GM04503 (cell line): ENCODE measurements at places on chromosomes 3 and 15.

GRCh38 chr3:51921081-51921578 lies 18.0 kb upstream of the IQCF1 start:
- DNase-seq, result no peak

- no peak for DNase-seq
These were observed 567.9 kb upstream of the GBE1 start for GRCh38 chr3:82329300-82329699.

DNA sequence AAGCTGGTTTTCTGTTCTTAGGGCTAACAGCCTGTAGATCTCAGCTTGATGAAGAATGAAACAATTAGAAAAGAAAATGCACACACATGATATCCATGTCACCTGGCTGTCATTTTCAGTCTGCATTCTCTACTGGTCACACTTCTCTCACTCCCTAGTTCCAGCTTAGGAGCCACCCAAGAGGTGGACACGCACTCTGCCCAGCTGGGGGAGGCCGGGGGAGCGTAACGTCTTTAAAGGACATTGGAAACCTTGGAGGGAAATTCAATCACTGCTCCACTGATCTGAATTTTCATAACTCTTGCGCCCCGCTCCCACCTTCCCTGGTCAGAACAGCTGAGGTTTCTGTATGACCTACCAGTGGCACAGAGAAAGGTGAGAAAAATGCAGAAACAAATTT lies 79.7 kb downstream of the RAB11A start:
- no peak for DNase-seq

- no peak for DNase-seq
These were observed 13.9 kb upstream of the USP3 start for GRCh38 chr15:63490345-63491034.

GRCh38 chr15:56732886-56733135 lies 498 bp downstream of the ZNF280D start:
- no peak for DNase-seq

- DNase-seq, result no peak
These were observed 404.2 kb upstream of the RARB start for GRCh38 chr3:25023876-25024275.

DNA sequence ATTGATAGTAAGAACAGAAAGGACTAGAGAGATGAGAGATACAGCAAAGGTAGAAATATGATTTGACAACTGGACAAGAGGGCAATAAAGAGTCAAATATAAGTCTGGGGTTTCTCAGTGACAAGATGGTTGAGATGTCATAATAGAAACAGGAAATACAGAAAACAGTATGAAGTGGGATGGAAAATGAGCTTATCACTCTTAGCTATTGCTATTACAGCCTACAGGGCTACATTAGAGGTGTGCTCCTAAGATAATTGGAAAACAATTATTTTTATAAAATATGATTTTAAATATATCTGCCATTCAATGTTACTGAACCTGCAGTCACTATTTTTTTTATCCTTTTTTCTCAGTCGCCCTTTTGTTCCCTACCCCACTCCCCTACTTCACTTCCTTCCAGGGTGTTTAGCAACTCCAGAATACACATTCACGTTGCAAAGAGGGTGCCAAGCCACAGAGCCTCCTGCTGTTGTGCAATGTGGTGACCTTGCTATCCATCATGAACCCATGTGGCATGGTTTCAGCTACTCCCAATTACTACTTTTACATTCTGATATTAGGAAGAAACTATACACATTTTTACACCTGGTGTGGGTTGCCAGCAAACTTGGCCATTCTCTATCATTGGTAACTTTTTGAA lies 6.0 kb downstream of the NRG4 start:
- no peak for DNase-seq

- peak; percentile 1 for DNase-seq
These were observed 908.4 kb downstream of the EPHA3 start for GRCh38 chr3:90015688-90016356.

DNA sequence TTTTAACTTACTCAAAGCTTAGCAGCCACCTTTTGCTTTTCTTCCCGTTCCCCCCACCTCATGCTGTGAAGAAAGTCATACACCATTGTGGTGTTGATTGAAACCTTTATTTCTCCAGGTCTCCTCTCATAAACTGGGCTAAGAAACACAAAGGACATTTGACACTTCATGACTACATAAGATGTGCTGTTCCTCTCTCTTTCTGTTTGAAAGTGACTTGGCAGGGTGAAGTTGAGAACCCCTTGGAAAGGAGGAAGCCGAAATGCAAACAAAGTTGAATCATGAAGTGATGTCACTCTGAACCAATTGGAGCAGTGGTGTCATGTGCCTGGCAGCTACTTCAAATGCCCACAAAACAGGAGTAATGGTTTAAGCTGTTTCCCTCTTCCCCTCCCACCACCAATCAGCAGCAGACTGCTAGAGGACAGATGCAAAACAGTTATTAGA lies 174.7 kb downstream of the IGF1R start:
- peak; percentile 62 for DNase-seq

- no peak for DNase-seq
These were observed 324.0 kb downstream of the GAP43 start for GRCh38 chr3:115947325-115947724.

- no peak for DNase-seq
These were observed 25.0 kb downstream of the MEX3B start for GRCh38 chr15:82020625-82021394.
